Stimulated activated CD8-positive, alpha-beta memory T cell treated with anti-CD3 and anti-CD28 coated beads, Interleukin-4, amount 100 ng/mL, for 1 hour (primary cell): ENCODE measurements at places on chromosomes 13 and 19.

- no peak for DNase-seq
Observed at GRCh38 chr13:44050450-44051063, 170.9 kb downstream of the LACC1 start.

- peak; percentile 37 for DNase-seq
Observed at GRCh38 chr19:5967994-5968430, 9.9 kb downstream of the RANBP3 start.

DNA sequence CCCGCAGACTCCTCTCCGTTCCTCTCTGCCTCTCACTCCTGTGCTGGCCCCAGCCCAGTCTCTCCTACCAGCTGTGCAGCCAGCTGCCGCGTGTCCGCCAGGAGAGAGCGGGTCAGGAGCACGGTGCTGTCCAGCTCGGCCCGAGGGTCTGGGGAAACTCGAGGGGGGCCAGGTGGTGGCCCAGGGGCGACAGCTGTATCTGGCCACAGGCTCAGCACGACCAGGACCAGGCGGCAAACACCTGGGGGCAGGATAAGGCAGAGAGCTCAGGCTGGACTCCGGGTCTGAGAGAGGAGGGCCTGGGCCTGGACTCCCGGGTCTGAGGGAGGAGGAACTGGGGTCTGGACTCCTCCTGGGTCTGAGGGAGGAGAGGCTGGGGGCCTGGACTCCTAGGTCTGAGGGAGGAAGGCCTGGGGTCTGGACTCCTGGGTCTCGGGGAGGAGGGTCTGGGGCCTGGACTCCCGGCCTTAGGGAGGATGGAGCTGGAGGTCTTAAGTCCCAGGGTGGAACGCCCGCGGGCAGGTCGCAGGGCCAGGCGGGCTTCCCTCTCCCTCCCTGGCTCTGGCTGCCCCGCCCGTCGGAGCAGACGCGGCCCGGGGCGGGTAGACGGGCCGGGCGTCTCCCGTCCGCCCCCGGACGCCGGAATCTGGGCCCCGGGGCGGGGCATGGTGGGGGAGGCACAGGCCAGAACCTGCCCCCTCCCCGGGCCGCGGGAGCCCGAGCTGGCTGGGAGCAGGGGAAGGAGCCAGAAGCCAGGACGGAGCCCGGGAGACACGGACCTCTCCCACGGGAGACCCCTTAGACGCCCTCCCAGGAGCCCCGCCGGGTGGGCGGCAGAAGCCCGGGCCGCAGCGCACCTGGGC lies 1.3 kb downstream of the IL11 start:
- no peak for DNase-seq

GRCh38 chr19:14116525-14116917 lies 1.0 kb downstream of the PRKACA start:
- no peak for DNase-seq

DNA sequence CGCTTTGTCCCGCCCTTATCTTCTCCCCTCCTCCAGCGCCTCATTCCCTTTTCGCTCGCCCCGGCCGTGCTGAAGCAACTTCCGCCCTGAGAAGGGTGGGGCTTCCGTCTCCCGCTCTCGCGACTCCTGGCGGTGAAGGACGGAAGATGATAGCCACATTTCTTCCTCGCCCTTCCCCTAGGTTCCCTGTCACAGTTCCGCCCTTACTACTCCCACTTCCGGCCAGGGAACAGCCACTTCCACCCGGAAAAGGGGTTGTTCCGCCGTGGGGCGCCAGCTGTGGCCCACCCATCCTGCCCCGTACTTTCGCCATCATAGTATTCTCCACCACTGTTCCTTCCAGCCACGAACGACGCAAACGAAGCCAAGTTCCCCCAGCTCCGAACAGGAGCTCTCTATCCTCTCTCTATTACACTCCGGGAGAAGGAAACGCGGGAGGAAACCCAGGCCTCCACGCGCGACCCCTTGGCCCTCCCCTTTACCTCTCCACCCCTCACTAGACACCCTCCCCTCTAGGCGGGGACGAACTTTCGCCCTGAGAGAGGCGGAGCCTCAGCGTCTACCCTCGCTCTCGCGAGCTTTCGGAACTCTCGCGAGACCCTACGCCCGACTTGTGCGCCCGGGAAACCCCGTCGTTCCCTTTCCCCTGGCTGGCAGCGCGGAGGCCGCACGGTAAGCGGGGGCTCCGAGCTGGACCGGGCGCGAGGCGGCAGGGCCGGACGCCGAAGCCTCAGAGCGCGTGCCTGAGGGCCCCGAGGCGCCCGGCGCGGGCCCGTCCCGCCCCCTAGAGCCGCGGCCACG lies at the start of gene RPS19:
Gene RPS19 (plus strand): TSS at position 638 of the 801 bp plus-strand sequence. CDS start 520 bp downstream, outside the sequence.
- DNase-seq = peak; percentile 95

DNA sequence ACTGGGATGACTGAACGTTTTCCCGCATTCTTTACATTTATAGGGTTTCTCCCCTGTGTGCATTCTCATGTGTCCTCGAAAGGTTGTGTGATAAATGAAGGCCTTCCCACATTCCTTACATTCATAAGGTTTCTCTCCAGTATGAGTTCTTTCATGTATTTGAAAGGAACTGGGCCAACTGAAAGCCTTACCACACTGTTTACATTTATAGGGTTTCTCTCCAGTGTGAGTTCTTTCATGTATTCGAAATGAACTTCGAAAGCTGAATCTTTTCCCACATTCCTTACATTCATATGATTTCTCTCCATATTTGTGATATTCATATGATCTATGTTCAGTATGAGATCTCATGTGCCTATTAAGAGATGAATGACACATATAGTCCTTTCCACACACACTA lies 19.4 kb downstream of the ZNF709 start:
- no peak for DNase-seq

- no peak for DNase-seq
Observed at GRCh38 chr13:22801402-22802003, 379.3 kb upstream of the SGCG start.

DNA sequence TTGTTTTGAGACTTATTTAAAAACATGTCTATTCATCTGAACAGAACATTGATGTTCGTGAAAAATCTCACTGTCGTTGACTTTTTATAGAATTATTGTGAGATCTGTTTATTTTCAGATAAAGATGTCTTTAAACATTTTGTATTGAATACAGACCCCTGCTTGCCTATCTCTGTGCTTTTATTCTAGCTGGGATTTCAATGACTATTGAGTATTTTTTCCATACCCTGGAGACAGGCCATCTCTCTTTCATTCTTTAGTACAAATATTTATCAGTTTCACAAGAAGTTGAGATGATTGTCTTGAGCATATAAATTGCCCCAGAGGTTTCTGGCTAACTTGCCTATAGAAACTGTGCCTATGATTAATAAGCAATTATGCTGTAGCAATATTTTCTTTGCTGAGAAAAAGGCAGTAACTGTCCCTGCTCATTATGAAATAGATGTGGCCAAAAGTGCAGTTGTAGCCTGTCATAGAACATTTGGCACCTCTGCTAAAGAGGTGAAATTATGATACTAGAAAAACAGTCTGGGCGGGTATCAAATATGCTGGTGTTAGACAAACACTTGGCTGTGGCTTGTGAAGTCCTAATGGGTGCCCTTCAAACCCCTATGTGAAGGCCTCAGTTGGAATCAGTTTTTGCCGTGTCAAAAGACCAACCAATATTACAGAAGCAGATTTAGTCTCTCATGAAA lies 360.6 kb downstream of the HS6ST3 start:
- DNase-seq = no peak

DNA sequence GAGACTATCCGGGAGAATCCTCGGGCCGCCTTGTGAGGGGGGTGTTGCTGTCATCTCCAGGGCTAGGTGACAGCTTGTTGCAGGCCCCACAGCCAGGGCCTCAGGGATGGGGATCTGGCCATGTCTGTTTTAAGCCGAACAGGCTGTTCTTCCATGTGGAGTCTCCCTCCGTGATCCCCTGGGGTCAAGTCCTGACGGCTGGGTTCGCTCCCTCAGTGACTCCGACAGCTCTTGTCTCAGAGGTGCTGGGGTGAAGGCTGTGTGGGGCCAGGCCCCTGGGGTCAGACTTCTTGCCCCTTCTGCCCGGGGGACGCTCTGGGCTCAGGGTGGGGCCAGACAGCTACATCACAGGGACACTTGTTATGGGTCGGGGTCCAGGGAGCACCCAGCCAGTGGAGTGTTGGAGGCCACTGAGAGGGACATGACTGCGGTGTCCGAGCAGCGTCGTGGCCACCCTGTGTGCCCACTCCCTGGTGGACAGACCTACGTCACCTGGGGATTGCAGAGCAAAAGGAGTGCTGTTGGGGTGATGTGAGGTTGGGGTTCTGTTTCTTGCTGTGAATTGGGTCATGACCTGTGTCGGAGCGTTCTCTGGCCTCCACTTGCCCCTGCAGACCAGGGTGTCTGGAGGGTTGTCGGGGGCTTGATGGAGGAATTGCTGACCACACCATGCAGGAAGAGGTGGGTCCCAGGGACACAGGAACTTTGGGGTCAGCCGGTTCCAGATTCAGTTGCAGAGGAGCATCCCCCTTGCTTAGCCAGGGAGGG lies 21.5 kb downstream of the EPN1 start:
- no peak for DNase-seq

DNA sequence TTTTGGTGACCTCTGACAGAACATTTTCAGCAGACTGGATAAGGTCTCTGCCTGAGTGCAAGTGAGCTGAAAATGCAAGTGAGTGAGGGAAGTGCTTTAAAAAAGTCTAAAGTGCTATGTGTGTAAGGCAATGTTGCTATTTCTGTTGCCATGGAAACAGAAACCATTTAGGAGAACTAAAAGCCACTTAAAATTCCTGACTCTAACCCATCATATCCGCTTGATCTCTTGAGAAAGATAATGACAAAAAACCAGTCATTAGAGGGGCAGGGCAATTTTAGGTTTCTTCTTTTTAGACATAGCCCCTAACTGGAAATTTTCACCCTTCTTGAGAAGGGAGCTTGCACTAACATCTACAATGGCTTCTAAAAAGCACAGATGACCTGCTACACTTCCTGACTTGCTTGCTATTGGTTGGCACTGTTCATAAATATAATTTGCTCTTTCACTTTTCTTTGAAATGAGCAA lies at the start of gene CYSLTR2:
Gene CYSLTR2 (plus strand): TSS at position 458 of the 468 bp plus-strand sequence. CDS start 52,889 bp downstream, outside the sequence.
- no peak for DNase-seq

DNA sequence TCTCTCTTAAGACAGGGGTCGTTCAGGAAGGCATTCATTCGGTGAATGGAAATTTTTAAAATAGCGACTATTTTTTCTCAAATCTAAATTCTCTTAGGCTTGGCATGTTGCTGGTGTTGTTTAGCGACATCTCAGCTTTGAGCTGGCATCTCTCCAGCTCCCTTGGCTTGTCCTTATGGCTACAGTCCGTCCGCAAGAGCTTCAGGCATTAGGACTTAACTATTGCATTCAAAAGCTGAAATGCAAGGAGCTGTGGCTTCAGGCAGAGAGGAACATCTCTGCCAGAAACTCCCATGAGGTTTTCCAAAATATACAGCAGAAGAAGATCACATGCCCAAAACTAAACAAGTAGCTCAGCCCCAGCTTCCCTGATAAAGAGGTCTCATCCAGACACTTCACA lies 578.5 kb downstream of the EFNB2 start:
- no peak for DNase-seq

DNA sequence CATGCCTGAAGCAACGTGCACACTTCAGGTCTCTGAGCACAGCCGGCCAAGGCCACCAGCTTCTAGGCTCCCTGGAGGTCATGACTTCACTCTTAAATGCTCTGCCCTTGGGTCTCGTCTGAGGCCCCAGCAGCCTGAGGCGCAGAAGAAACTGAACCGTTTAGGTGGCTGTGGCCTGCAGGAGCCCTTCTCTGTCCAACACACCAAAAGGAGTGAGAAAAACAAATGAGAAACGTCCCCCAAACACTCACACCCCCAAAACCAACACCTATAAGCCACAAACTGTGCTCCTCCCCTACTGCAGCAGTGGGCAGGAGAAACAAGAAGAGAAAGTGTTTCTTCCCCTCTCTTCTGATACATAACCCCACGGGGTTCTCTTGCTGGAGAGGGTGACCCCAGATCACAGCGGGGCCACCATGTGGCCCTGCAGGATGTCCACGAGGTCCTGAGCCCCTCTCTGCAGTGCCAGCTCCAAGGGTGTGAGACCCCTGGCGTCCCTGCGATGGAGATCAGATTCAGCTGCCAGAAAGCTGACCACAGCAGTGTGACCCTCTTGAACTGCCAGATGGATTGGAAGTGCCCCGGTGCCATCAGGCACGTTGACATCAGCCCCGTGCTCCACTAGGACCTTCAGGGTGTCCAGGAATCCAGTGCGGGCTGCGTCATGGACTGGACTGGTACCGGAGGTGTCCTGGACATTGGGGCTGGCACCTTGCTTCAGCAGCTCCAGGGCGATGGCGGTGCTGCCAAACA lies 1.0 kb upstream of the KRI1 start:
- no peak for DNase-seq

DNA sequence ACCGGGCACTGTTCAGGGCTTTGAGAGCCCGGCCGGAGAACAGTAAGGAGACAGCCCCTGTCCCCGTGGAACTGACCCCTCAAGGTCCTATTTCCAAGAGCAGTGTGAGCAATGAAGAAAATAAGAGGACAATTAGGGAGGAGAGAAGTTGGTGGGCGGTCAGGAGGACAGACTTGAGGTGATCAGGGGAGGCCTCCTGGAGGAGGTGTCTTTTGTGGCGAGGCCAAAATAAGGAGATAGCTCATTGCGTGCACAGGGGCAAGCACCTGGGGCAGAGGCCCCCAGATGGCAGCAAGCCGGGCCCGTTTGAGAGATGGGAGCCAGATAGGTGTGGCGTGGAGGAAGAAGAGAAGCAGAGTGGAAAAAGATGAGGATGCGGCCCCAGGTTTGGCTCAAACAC lies 2.8 kb upstream of the LRRC4B start:
- DNase-seq = no peak

GRCh38 chr19:28727480-28728159 lies 485.3 kb downstream of the UQCRFS1 start:
- DNase-seq = no peak

DNA sequence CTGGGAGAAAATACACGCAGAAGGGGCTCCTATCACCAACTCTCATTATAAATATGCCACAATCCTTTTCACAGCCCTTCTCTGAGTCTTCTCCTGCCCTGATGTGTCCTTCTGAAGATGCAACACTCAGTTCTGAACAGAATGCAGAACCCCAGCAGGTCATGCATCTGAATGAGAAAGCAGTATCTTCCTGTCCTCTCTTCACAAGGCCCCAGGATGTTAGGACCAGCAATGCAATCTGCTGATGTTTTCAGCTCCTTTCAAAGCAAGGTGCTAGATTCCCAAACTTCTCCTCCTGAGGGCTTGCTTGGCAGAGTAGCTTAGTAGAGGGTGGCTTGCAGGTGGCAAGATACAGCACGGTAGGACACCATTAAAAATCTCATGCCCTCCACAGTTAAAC lies 22.3 kb upstream of the DOCK9 start:
- no peak for DNase-seq

DNA sequence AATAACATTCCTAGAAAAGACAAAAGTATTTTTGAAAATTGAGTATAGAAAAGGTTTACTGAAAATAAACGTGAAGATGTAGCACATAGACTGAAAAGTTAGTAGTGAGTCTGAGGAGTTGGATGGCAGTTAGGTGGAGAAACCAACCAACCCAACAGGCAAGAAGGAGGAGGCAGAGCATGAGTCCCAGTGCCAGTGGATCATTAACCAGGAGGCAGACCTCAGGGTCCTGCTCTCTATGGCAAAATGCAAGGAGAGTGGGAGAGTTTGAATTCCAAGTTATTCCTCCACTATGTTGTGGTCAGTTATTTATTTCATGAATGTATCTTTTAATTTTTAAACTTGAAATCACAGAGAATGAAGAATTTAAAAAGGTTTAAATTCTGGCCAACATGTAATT lies 446.4 kb downstream of the GPC6 start:
- DNase-seq = no peak

- DNase-seq = no peak
Observed at GRCh38 chr13:63337921-63338320, 1922.3 kb upstream of the PCDH20 start.

- DNase-seq = no peak
Observed at GRCh38 chr19:8657869-8658268, 27.4 kb downstream of the NFILZ start.
